ENCODE measurements at places on chromosomes 16 and 17.

DNA sequence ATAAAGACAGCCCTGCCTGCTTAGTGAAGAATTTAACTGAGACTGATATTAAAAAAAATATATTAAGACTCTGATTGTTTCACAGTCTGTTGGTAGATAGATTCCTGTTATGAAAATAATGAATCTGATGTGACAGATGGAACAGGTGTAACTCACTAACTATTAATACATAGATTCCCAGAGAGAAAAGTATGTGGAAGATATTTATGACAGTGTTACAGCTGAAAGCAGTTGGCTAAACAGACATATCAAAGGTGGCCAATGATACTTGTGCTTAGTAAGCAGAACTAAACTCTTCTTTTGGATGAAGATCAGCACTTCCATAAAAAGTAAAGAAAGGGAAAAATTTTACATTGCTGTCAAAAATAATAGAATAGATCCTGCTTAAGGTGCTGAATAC, 598.2 kb upstream of the CA10 start:
- no peak for DNase-seq

- no peak for DNase-seq
Observed at GRCh38 chr16:67598527-67598926, 36.2 kb downstream of the CTCF start.

GRCh38 chr17:9052921-9053320, 31.6 kb downstream of the NTN1 start:
- no peak for DNase-seq

GRCh38 chr17:65627891-65628643, 66.6 kb upstream of the AXIN2 start:
- peak; percentile 82 for DNase-seq

DNA sequence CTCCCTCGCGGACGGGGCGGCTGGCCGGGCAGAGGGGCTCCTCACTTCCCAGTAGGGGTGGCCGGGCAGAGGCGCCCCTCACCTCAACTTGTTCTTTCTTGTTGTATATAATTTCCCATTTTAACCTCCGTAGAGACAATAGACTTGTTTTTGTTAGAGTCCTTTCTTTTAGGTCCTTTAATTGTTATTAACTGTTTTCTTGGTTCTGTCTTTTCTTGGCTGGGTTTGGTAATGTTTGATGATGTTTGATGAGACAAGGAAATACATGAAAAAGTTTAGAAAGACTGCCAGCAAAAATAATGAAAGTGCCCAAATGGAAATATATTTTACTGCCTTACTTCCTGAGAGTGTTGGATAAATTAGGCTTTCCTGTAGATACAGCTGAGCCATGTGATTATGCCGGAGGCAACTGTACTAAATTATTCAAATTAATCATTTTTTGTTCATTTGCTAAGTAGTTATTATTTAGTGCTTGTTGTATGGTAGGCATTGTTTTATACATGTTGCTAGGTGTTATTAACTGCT, 30.9 kb downstream of the PRPSAP2 start:
- DNase-seq: no peak

- DNase-seq: no peak
Observed at GRCh38 chr16:57626420-57627170, 1.8 kb upstream of the ADGRG1 start.

DNA sequence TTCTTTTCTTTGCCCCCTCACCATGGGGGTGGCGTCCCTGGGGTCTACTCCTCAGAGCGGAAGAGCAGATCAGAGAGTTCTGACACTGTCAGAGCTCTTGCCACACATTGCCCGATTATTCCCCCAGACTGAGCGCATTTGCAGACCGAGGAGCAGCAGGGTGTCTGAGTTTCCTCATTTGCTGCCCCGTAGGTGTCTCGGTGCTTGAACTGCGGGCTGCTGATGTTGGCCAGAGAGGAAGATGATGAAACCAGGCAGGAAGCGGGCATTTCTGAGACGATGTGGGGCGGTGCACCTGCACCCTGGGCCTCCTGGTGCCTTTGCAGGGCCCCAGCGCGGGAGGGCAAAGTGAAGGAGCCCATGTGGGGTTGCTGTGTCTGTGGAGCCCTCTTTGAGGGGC, 55.2 kb downstream of the ARSG start:
- DNase-seq: no peak

- no peak for DNase-seq
Observed at GRCh38 chr16:20941636-20941926, 41.0 kb downstream of the LYRM1 start.

- DNase-seq: peak; percentile 74
Observed at GRCh38 chr16:87206646-87207451, 110.3 kb downstream of the C16orf95 start.

GRCh38 chr17:56136301-56136700, 17.0 kb upstream of the ANKFN1 start:
- DNase-seq: no peak

DNA sequence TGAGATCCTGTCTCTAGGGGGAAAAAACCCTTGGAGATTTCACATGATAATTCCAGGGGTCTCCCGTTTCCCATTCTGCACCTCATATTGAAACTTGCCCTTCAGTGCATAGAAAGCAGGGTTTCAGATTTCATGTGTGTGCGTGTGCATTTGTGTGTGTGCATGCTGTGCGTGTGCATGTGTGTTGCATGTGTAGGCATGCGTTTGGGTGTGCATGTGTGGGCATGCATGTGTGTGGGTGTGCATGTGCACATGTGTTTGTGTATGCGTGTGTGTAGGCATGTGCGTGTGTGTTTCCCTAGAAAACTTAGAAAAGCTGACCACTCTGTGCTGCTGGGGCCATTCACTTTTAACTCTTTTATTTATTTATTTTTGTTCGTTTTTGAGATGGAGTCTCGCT, 40.0 kb downstream of the IL21R start:
- DNase-seq: no peak

DNA sequence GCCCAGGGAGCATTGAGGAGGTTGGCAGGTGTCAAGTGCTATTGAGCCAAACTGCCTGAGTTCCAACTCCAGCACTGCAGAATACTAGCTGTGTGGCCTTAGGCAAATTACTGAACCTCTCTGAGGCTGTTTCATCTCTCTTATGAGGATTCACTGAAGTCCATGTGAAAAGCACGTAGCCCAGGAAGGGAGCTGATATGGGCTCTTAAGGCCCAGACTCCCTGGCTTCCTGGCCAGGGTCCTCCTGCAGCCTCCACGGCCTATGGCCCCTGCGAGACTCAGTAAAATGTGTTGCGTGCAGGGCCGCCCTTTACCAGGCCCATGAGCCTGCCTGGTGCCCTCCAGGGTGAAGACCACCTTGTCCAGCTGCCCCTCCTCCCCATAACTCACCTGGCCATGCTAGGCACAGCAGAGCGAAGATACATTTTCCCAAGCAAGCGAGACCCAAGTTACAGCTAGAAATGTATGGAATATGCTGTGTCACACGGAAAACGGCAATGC, 133.7 kb upstream of the TNRC6C start:
- DNase-seq: no peak

GRCh38 chr16:89924925-89925307, 1.8 kb downstream of the TUBB3 start:
- DNase-seq: no peak

DNA sequence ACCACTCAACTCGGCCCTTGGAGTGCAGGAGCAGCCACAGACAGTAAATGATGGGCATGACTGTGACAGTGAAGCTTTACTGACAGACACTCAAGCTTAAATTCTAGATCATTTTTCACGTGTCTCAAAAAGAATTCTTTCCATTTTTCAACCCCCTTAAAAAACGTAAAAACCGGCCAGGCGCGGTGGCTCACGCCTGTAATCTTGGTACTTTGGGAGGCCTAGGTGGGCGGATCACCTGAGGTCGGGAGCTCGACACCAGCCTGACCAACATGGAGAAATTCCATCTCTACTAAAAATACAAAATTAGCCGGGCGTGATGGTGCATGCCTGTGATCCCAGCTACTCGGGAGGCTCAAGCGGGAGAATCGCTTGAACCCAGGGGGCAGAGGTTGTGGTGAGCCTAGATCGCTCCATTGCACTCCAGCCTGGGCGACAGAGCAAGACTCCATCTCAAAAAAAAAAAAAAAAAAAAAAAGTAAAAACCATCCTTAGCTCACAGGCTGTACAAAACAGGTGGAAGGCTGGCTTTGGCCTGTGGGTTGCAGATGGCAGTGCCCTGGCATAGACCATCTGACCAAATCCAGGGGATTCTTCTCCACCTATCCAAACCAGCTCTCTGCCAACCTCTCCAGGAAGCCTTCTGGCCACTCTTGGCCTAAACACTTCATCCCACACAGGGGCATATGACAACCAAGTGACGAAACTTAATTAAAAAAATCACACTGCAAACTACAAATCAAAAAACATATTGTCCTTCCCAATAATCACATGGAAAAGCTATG, 18.3 kb downstream of the TBC1D16 start:
- no peak for DNase-seq

DNA sequence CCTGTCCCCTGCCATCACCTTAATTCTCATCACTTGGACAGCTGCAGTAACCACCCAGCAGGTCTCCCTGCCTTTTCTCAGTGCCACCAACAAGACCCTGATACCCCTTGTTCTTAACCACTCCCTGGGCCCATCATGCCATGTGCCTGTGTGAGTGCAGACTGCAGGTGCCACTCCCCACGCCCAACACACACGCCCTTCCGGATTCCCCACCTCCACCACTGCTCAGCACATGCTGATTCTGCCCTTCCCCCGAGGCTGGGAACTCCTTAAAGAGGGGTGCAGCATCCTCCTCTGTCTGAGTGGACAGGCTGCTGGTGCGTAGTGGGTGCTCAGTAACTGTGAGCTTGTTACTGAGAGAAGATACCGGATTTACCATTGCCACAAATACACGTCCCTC, 52.4 kb downstream of the PLD6 start:
- DNase-seq: no peak

DNA sequence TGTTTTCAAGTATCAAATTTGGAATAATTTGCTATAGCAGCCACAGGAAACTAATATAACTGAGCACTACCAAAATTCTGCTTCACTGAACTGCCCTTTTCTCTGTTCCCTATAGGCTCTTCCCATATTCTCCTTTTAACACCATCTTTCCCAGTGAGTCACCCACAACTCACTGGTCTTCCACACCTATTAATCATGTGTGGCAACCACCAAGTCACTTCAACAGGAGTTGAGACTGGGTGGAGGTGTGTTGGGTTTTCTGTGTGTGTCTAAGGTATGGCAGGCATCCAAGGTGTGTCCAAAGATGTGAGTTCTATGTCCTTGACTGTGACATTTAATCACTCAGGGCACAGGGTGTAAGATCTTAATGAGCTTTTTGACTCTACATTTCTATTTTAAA, 610.0 kb upstream of the CDH11 start:
- no peak for DNase-seq

DNA sequence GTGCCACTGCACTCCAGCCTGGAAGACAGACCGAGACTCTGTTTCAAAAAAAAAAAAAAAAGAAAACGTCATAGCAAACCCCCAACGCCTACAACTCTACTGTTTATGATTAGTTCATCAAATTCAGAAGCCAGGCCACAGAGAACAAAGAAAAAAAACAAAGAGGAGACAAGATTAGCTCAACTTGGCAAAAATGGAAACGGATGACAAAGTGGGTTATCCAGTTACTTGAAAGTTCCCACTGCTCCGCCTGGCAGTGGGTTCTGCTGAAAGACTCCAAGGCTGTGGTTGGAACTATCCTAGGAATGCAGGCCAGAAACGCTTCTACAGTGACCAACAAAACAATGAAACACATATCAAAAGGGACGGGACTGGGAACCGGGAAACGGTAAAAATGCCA, 53.1 kb downstream of the MRM3 start:
- DNase-seq: peak; percentile 100

DNA sequence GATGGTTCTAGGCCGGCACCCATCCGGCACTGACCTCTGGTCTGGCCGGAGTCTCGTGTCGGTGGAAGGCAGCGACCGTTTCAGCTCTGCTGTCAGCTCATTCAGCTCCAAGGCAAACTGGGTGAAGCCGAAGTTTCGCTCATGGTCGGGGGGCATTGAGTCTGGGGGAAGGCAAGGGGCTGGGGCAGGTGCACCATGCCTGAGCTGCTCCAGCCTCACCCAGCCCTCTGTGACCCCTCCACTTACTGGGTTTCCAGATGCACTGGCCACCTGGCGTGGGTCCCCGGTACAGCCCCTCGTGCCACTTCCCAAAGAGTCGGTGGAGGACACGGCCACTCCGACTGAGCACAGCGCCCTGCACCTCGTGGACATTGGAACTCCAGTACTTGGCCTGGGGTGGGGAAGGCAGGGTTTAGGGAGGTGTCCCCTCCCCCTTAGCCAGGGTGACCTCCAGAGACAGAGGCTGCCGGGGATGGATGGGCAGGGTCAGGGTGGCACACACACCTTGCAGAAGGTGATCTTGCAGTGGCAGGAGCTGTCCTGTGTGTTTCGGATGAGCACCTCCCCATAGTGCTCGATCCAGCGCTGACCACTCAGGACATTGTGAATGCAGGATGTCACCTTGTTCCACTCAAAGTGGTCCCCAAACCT, 12.6 kb downstream of the OSBPL7 start:
- no peak for DNase-seq

DNA sequence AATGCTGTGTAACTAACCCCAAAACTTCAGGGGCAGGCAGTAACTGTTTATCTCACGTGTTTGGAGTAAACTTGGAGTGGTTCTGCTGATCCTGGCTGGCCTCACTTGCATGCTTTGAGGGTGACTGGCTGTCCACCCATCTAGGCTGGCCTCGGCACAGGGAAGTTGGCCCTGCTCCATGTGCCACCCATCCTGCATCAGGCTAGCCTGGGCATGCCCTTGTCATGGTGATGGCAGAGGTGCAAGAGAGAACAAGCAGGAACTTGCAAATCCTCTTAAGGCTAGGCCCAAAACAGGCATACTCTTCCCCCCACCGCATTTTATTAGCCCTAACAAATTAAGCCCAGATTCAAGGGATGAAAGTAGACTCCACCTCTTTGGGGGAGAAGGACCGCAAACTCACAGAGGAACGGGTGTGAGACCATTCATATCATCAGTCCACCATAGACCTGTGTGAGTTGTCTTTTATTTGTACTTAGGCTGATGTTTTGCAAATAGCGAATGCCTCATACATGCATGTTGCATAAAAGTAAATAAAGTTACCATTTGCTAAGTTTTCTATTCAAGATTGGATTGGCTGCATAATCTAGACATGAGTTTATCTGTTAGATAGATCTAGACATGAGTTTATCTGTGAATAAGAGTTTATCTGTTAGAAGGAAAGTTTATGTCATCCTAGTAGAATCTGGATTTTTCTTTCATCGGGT, 221.0 kb downstream of the CCDC182 start:
- peak; percentile 28 for DNase-seq

GRCh38 chr16:30740364-30741251, 7.6 kb upstream of the PHKG2 start:
- DNase-seq: peak; percentile 61

GRCh38 chr16:81539009-81539758, 94.6 kb downstream of the CMIP start:
- peak; percentile 60 for DNase-seq

Data from fibroblast of skin of back (primary cell).